Omental fat pad (tissue), 4 donors: ENCODE measurements at places on chromosomes 11 and 22.

DNA sequence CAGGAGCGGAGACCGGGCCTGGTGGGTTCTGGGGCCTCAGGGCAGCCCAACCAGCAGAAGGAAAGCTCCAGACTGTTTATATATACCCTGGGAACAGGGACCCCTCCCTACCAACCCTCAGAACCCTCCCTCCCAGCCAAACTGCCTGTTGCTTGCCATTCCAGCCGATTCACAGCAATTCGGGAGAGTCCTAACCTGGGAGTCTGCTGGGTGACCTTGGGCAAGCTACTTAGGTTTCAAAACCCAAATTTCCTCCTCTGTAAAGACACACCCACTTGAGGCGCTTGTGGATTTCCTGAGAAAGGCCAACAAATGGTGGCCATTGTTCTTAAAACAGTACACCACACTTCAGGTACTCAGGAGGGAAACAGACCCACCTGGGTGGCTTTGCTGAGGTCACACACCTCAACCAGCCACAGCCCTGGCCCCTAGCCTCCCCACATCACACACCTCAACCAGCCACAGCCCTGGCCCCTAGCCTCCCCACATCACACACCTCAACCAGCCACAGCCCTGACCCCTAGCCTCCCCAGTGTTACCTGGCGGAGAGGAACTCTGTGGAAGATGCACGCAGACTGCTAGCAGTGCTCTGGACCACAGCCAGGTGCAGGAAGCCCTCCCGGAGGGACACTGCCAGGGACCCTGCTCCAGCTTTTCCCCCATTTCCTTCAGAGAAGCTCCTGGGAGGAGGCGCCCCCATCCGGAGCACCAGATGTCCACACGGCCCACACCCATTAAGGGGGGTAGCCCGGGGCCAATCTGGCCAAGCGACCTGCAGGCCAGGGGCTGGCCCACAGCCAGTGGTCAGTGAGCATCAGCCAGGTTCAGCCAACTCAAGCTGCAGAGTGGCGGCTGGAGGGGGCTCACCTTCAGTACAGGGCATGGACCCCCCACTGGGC lies 6.2 kb downstream of the SHISA8 start:
- DNase-seq, result no peak

- no peak for DNase-seq
These were observed 3.6 kb downstream of the PKNOX2 start for GRCh38 chr11:125167954-125168835.

DNA sequence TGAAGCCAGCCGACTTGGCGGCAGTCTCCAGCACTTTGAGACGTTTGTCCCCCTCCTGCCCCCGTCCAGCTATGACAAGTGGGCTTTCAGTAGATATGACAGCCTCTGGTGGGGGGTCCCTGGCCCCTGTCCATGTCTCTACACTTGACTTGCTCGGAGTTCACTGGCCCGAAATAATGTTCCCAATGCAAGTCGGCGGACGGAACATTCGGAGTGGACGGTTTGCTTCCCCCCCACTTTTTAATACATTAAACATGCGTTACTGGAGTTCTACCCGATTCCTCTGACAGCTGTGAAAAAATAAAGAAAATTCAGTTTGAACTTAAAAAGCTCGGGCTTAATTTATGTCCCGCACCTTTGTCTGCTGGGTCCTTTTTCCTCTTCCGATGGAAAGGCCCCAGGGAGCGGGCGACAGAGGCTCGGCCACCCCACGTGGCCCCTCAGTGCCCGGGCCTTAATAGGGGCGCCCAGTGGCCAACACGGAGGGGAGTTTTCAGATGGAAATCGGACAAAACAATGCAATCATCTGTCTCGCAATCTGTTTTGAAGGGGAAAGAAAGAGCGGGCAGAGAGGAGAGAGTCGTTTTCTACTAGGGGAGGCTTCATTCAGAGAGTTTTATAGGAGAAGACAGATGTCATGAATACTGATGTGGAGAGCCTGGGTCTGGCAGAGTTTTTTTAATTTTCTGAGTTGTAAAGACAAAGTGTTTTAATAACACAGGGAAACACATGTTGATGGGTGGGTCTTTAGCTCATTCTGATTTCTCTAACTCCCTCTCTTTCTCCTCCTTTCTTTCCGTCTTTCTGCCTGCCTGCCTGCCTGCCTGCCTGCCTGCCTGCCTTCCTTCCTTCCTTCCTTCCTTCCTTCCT lies 50.2 kb downstream of the SMIM38 start:
- no peak for DNase-seq

DNA sequence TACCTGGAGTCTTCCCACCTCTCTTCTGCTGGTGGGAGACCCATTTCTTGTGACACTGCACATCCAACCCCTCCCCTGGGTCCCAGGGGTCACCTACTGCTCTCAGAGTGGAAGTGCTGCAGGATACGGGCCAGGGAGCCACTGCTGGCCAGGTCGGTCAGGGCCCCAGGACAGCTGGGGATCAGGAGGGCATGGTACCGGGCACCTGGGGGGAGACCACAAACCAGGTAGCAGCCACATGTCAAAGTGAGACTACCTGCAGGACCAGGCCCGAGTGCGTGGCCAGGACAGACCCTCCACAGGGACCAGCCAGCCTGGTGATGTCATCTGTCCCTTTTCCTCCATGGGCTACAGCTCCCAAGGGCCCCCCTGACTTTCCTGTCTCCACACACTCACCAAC lies 3.9 kb downstream of the GATD1 start:
- DNase-seq, result no peak
